NCI-H2029 (cell line): ENCODE measurements at places on chromosomes 5 and 9.

- no peak for DNase-seq
These were observed 27.9 kb downstream of the BDP1 start for GRCh38 chr5:71483355-71483754.

- no peak for DNase-seq
These were observed 41.9 kb downstream of the COL15A1 start for GRCh38 chr9:98985596-98985995.

GRCh38 chr5:173673295-173674101, 57.0 kb upstream of the BOD1 start:
- no peak for DNase-seq

GRCh38 chr9:107213561-107214028, 69.5 kb upstream of the RAD23B start:
- peak; percentile 55 for DNase-seq

GRCh38 chr5:118544887-118545449, 443.4 kb downstream of the DTWD2 start:
- no peak for DNase-seq

DNA sequence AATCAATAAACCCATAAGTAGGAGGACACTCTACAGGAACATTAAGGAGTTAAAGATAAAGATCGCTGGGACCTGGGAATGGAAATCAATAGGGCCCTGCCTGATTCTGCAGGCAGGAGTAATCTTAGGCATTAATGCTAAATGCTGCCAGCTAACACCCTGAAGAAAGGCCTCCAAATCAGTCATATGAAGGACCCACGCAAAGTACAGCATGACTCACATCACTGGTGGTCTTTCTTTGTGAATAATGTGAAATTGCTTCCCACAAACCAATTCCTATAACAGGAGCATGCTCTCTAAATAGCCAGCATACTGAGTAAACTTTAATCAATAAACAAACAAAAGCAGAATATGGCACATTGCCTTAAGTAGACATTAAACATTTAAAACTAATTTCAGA, 172.3 kb downstream of the SEMA5A start:
- no peak for DNase-seq

GRCh38 chr9:133779081-133779480, 40.9 kb upstream of the SARDH start:
- DNase-seq: no peak

DNA sequence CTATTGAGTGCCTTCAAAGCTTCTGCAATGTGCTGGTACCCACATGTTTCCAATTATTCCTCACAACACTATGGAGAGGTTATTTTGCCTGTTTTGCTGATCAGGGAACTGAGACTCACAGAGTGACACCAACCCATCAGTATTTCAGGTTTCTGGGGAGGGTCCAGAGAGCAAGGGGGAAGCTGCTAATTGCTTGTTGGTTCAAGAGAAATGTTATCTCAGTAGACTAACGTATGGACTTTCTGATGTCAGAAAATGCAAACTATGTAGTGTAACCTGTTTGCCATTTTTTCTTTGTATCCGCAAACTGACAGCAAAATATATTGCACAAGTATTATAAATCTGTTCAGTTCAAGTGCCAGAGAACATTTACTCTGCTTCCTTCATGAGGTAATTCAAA, 108.3 kb upstream of the MSX2 start:
- no peak for DNase-seq
